ENCODE measurements at places on chromosomes 5 and 9.

GRCh38 chr9:99433555-99433954 lies 211.5 kb downstream of the SEC61B start:
- peak; percentile 98 for DNase-seq

DNA sequence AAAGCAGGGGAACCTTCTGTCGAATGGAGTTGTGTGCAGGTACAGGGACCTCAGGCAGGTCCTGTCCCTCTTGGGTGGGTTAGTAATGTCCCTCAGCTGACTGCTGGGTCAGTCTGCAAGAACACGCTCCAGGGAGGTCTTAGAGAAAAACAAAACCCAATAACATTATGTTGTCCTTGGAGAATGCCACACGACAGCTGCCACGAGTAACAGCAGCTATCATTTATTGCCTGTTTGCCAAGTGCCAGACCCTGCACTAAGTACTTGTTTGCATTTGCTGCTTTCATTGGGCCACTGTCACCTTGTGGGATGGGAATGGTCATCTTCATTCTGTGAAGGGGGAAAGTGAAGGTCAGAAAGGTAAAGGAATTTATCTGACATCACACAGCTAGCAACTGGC lies 310.3 kb downstream of the SLIT3 start:
- DNase-seq: no peak

DNA sequence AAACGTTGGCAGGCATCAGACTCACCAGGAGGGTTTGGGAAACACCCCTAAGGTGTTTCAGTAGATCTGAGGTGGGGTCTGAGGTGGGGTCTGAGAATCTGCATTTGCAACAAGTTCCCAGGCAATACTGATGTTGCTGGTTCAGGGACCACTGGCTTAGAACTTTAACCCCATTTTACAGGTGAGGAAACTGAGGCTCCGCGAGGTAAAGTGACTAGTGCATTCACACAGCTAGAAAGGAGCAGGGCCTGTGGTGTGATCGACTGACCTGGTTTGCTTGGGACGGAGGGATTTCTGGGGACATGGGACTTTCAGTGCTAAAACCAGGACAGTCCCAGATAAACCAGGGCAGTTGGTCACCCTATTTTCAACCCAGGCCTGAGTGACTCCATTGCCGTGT lies 81.4 kb upstream of the ZNF618 start:
- no peak for DNase-seq

DNA sequence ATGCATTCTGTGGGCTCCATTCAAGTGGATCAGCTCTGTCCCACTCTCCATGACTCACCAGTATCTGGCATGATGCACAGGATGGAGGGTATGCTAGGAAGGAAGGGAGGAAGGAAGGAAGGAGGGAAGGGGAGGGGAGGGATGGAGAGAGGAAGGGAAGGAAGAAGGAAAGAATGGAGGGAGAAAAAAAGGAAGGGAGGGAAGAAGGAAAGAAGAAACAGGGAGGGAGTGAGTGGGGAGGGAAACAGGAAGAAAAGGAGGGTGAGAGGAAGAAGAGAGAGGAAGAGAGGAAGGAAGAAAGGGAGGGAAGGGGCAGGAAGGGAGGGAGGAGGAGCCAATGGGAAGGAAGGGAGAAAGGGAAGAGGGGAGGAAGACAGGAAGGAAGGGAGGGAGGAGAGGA lies 5.3 kb upstream of the BARHL1 start:
- DNase-seq: no peak

- DNase-seq: no peak
Observed at GRCh38 chr5:168707716-168708695, 128.8 kb upstream of the PANK3 start.

- DNase-seq: peak; percentile 39
Observed at GRCh38 chr5:82365744-82366228, 87.6 kb upstream of the RPS23 start.

DNA sequence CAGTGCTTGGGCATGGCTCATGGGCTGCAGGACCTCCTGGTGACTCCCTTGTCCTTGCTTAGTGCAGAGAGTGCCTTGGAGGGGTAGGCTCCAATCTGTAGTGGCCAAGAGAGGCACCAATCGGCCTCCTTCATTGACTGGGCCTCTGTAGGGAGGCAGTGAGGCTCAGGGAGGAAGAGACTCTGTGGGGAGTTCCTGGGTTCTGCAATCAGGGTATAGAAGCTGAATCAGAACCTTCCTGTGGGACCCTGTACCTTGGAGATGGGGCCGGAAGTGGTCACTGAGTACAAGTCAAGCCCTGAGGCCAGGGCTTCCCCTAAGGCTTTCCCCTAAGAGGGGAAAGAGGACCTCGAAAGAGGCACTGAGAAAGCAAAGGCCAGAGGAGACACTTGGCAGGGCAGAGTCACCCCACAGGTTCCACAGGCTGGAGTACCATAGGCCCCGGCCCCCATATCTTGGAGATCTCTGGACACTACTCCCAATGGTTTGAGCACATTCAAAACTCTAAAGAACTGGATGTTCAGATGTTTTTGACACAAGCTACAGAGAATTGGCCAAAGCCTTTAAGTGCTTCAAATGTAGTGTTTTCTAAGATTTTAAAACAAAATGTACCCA lies 190.5 kb downstream of the HSPA4 start:
- DNase-seq: no peak

DNA sequence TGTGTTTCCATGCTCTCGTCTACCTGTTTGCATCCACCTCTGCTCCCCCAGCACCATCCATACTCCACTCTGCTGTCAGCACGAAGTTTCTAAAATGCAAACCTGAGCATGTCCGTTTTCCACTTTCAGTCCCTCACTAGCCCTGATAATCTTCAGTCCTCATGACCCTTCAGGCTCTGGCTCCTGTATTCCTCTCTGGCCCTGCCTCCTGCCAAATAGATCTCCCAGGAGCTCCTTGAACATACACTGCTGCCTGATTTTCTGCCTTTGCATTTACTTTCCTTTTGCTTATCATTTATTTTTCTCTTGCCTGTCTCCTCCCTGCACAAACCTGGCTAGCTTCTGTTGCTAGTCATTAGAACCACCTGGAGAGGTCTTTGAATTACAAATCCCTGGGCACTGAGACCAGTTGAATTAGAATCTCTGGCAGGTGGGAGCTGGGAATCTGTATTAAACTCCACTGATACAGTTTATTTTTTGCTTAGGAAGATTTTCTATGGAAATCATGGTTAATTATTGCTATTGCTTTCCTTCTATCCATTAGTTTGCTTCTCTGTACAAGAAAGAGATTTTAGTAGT lies 18.5 kb downstream of the ARHGEF28 start:
- DNase-seq: no peak
